Activated CD4-positive, CD25-positive, alpha-beta regulatory T cell (primary cell): ENCODE measurements at places on chromosomes 7 and 10.

- no peak for DNase-seq
These were observed 37.4 kb upstream of the KDM7A start for GRCh38 chr7:140214075-140214684.

DNA sequence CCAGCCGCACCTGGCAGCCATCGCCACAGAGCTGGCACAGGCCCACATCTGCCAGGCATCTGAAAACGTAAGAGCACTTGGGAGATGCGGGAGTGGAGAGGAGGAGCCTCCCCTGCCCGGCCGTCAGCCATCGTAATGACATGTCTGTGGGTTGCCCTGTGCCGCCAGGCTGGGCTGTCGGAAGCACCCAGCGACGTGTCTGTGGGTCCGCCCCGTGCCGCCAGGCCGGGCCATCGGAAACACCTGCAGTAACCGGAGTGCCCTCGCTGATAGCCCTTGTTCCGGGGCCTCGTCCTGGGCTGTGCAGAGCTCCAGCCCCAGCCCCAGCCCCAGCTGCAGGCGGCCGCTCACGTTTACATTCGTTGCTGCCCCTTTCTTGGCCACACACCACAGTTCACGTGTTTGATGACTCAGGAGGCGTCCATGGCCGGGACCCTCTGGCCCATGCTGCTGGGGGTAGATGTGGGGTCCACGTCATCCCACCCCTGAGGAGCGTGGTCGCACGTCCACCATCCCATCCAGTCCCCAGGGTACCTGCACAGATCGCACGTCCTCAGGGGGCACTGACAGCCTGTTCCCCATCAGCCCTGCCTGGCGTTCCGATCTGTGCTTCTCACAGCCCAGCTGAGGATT is 30.0 kb upstream of the PRKAR1B start:
- no peak for DNase-seq

DNA sequence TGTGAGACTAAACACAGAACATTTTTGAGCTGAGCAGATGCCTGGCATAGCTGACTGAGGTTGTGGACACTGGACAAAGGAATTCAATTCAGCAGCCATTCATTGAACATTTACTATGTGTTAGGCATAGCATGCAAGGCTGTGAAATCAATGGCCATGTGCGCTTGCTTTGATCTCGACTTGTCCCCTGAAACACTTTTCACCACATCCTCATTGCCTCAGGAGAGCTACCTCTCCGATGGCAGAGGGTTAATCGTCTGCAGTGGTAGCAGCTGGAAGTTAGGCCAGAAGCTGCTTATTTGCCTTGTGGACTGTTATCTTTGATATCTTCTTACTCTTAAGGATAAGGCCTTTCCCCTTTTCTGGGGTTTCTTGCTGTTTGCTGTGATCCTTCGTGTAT is 297.8 kb downstream of the AUTS2 start:
- DNase-seq, result no peak

DNA sequence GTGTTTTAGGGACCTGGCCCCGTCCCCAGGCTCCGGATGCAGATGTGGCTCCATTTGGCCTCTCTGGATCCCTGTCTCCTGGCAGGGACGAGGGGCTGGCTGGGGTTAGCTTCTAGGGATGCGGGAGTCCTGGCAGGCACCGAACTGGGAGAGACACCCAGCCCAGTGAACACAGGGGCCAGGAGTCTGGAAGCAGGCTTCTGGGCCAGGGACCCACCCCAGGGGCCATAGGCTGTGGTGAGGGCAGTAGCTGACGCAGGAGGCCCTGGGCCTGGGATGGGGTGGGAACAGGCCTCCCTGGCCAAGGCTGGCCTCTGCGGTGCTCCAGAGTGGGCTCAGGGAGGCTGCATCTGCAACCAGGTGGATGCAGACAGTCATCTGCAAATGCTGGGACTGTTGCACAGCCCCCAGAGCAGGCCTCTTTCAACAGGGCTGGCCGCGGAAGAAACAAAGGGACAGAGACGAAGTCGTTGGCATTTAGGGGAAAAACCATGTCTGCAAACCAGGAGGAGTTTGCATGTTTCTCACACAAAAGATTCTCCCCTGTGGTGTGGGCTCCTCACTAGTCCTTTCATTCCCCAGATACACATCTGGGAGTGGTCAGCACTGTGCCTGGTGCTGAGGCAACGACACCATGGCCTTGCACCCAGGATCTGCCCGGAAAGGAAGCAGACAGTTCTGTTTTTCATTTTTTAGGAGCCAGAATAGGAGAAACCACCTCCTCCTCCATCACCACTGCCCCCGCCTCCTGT is 36.4 kb upstream of the ZNF488 start:
- no peak for DNase-seq

- no peak for DNase-seq
These were observed 64.8 kb downstream of the SLC16A9 start for GRCh38 chr10:59644841-59645240.

DNA sequence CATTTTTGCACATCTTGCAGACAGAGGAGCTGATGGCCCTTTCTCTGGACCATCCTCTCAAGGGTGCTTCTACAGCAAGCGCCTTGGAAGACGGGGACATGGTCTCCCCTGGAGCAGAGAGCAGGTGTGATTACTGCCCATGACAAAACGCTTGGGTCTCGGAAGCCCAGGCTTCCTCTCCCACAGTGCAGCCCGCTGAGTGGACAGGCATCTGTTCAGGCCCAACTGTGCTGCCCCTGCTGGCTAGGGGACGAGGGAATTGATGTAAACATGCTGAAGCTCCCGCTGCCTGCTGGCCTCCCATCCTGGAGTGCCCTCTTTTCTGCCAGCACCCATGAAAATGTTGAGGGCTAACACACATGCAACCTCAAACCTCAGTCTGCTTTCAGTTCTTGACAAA is 14.3 kb downstream of the IL15RA start:
- no peak for DNase-seq

DNA sequence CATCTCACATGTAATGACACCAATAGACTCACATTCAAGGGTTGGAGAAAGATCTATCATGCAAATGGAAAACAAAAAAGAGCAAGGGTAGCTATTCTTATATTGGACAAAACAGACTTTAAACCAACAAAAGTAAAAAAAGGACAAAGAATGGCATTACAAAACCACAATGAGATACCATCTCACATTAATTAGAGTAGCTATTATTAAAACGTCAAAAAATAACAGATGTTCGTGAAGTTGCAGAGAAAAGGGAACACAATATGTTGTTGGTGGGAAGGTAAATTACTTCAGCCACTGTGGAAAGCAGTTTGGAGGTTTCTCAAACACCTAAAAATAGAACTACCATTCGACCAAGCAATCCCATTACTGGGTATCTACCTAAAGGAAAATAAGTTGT is 197.0 kb downstream of the SNX13 start:
- DNase-seq, result no peak

DNA sequence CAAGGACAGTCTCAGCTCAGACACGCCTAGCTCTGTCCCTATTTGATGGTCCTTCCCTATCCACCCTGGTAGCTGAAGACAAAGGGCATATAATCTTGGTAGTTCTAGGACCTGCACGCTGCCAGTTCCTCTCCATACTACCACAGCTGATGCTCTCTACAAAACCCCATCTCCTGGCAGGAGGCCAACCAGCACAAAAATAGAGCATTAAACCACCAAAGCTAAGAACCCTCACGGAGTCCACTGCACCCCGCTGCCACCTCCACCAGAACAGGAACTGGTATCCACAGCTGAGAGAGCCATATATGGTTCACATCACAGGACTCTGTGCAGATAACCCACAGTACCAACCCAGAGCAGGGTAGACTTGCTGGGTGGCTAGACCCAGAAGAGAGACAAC is 299.4 kb downstream of the LRRTM3 start:
- DNase-seq, result no peak

GRCh38 chr7:44377681-44378421 is 52.5 kb upstream of the CAMK2B start:
- DNase-seq, result no peak

DNA sequence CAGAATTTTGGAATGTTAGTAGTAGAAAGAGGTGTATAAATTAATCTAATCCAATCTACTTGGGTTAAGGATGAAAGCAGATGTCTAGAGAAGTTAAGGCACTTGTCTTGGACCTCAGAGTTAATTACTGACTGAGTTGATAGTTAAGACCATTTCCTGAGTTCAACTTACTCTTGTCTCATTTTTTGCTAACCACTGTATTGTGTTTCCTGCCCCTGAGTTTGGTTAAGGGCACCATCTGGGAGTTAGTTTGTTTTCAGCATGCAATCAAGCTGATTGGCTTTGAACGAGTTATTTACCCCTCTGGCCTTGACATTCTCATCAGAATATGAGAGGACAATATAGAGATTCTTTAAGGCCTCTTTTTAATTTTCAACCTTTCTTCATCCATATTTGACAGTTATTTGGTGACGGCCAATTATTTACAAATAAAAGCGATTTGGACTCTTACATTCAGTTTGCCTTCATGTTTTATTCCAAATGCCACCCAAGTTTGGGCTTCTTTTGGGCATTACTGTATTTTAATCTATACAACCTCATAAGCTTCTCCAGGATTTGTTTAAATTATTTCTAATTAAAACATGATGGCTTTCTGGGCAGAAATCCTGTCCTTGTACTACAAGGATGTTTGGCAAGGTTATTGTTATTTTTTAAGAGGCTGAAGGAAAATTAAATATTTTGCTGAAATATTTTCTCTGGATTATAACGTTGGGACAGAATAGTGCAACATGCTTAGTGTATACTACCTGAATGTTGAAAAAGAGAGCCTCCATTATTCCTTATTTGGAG is 225.0 kb downstream of the CACNB2 start:
- no peak for DNase-seq

- no peak for DNase-seq
These were observed 22.5 kb downstream of the AKR1E2 start for GRCh38 chr10:4848356-4849041.

GRCh38 chr10:80194373-80195045 is 10.8 kb downstream of the ANXA11 start:
- no peak for DNase-seq

DNA sequence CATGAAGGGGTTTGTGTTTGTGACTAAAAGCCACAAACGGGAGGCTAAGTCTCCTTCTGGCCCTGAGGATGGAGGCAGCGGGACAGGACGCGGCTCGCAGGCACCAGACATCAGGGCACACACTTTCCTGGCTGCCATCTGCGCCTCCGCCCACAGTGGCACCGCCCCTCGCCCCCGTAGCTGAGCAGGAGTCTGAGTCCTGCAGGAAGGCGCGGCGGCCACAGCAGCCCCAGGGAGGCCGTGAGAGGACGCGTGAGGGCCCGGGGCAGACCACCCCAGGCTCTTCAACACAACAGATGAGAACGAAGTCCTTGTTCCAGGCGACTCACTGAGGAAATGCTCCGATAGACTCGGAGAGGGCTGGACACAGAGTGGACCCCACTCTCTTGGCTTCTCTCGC is 6.6 kb downstream of the ADGRA1 start:
- no peak for DNase-seq

- DNase-seq, result no peak
These were observed 3.4 kb upstream of the ITGB1 start for GRCh38 chr10:32961343-32961894.

DNA sequence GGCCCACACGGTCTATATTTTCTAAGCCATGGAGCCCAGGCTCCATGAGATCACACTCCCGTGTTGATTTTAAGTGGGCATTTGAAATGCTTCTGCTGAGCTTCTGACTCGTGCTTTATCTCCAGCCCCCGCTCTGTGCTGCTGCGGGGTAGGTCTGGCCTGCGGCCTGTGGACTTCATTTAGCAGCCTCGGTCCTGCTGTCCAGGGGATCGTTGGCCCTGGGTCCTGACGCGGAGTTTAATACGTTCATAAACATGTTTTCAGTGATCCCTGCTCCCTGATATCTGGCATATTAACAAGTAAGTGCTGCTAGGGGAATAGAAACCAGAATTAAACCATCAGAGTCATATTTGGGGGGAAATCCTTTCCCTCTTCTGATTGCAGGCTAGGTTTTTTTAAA is 540.3 kb upstream of the MGMT start:
- DNase-seq, result no peak

DNA sequence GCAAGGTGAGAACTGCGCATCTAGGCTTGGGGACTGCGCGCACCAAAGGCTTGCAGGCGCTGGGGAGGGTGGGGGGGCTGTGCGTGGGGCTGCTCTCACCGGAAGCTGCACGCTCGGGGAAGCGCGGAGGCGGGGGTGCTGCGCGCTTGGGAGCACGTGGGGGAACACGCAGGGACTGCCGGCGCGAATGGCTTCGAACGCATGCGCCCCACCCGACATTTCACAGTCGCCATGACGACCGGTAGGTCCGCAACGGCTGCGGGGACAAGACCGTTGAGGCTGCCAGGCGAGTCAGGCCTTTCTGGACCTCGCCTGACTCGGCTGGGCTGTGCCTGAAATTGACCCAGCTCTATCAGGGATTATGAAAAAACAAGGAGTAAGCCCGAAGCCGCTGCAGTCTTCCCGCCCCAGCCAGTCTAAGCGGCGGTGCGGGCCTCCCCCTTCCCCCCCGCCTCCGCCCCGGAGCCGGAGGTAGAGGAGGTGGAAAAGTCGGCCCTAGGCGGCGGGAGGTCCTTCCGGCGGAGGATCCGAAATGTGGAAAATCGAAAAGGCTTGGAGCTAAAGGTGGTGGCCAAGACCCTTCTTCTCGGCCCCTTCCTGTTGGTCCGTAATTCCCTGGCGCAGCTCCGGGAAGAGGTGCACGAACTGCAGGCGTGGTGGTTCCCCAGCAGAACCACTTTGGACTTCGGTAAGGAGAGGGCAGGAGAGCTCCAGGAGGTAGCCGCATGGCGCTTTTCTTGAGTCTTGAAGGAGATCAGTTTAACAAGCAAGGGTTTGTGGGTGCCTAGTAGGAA is 34.9 kb upstream of the STEAP1 start:
- no peak for DNase-seq

- DNase-seq, result no peak
These were observed 134.9 kb downstream of the ARID5B start for GRCh38 chr10:62036186-62037081.

DNA sequence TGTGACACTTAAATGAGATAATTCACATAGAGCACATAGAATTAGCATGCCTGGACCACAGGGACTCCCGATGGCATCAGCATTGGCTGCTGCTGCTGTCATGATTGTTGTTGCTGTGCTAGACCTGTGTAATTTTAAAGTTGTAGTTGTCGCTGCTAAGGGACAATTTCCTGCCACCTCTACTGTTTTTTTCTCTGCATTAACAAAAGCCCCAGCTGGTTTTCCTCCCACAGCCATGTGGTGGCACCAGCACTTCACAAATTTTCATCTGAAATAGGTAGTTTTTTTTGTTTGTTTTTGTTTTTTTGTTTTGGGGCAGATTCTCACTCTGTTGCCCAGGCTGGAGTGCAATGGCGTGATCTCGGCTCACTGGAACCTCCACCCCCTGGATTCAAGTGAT is 25.4 kb upstream of the PRXL2A start:
- DNase-seq, result no peak

GRCh38 chr7:96174812-96175211 is 147.1 kb downstream of the SLC25A13 start:
- DNase-seq, result no peak

- no peak for DNase-seq
These were observed 12.8 kb upstream of the PROSER2 start for GRCh38 chr10:11810313-11810766.
